Stimulated activated CD8-positive, alpha-beta memory T cell treated with anti-CD3 and anti-CD28 coated beads, Interleukin-15, amount 100 ng/mL, for 1 hour (primary cell): ENCODE measurements at places on chromosomes 7 and 10.

DNA sequence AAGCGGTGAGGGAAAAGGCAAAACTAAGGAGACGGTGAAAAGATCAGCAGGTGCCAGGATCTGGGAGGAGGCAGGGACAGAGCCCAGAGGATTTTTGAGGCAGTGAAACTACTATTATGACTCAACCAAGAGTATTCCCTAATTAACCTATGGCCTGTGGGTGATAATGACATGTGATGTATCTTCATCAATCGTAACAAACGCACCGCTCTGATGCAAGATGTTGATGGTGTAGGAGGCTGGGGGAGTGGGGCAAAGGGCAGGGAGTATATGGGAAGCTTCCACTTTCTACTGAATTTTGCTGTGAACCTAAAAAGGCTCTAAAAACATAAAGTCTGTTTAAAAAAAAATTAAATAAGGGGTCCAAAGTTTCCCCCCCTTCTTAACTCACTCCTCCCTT is 25.5 kb upstream of the EZH2 start:
- DNase-seq, result no peak

DNA sequence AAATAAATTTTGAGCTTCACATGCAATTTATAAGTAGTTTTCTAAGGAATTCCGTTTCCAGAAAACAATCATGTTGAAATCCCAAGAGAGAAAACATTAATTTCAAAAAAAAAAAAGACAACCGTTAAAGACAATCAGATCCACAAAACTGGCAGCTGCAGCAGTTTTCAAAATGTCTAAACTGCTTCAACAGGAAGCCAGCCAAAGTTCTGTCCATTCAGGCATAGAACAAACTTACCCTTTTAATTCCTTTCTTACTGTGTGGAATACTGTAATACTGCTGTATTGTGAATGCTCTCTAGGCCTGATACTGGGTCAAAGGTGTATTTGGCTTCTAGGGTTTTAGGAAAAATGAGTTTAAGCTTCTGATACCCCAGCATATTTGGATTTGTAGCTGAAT is 31.6 kb downstream of the HOXA1 start:
- DNase-seq, result no peak

DNA sequence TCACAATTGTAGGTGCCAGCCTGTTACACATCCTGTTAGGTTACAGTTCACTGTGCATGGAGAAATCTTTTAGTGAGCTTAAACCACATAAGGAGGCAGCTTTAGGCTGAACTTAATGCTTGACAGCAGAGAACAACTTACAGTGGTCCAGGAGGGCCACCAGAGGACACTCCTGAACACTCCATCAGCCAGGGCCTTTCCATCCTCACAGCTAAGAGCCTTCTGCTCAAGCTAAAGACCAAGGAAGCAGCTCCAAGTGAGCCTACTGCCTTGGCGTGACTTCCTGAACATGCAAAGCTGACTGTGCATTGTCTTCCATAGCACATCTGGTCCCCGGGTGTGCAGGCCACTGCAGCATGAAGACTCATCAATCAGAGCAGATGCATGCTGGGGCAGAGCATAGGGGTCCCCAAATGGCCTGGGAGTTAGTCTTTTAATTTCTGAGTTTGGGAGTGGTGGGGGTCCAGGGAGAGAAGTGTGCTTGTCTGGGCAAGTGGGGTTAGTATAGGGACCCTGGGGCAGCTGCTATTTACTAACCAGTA is 105.0 kb downstream of the ZNF248 start:
- DNase-seq, result no peak

- no peak for DNase-seq
Measured at GRCh38 chr7:68422281-68422680, 1176.0 kb upstream of the AUTS2 start.

DNA sequence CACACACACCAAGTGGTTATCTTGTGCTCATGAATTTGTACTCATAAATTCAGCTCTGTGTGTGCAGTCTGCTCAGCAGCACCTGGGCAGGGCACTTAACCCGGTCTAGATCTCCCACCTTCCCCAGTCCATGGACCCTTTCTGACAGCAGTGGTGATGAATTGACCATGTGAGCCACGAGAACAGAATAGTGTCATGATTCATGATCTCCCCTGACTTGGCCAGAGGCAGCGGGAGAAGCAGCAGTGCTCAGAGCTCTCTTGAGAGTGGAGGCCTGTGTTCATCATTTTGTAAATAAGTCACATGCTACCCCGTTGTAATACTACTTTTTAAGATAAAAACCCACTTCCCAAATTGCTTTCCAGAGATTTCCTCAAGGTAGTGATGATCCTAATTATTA is 74.2 kb downstream of the GALNT17 start:
- DNase-seq, result no peak
